ENCODE measurements at places on chromosomes 3 and 15.
A peak's percentile ranks its signal among the peaks of the same experiment; 100 is the strongest.

DNA sequence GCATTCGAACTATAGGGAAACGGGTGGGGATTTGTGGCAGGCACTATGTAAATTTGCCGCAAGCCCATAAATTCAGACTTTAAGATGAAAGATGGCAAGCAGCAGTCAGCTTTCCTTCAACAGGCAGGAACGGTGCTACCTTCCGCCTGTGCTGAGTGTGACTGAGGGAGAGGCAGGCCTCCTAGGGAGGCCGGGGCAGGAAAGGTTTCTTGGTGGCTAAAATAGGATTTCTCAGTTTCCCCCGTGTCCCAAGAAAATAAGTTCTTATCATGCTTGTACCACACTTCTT lies 12.5 kb downstream of the FLNB start:
- DNase-seq, result no peak

GRCh38 chr3:159991591-159991990 lies 3.0 kb downstream of the IL12A start:
- no peak for DNase-seq

DNA sequence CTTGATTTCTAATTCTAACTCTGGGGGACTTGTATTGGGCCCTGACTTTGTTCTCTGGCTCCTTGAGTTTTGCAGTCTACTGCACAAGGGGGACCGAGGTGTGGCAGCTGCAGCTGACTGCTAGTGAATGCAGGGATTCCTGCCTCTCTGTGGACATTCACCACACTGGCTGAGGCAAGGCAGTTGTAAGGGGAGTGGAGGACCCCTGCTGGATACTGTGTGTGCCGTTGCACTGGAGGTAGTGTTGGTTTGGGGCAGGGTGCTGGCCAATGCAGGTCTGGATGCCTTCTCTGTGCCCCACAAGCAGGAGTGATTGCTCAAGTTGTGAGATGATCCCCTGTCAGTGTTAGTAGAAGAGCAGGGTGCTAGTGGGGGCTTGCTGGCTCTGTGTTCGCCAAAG lies 626.1 kb downstream of the SQOR start:
- DNase-seq, result no peak

DNA sequence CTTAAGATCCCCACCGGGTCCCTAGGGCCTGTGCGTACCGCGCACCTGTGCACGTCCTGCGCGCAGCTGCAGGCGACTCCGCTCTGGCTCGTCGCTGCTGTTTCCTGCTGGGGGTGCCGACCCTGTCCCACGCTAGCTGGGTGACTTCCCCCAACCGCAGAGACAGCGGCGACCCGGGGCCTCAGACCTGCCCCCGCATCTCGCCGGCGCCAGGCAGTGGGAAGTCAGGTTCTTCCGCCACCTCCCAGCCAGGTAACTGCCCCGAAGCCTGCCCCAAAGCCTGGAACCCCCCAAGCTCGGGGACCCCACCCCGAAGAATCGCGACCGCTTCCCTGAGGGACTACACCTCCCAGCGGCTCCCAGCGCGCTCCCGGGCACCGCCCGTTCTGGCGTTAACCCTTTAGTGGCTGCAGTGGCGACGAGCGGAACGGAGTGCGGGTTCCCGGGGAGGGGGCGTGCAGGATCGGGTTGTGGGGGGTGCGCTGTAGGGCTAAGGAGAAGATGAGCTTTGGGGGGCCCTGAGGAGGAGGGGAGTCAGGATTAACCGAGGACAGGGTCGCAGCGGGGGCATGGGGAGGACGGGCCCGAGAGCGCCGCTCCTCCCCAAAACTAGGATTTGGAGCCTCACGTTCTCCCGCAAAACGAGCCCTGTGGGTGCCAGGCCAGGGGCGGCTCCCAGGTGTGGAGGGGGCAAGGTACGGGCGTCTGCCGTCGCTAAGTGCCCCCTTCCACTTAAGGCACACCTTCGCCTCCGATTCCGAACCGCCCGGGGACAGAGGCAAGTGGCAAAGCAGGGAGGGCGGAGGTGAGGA lies 589 bp downstream of the NEIL1 start:
- no peak for DNase-seq

DNA sequence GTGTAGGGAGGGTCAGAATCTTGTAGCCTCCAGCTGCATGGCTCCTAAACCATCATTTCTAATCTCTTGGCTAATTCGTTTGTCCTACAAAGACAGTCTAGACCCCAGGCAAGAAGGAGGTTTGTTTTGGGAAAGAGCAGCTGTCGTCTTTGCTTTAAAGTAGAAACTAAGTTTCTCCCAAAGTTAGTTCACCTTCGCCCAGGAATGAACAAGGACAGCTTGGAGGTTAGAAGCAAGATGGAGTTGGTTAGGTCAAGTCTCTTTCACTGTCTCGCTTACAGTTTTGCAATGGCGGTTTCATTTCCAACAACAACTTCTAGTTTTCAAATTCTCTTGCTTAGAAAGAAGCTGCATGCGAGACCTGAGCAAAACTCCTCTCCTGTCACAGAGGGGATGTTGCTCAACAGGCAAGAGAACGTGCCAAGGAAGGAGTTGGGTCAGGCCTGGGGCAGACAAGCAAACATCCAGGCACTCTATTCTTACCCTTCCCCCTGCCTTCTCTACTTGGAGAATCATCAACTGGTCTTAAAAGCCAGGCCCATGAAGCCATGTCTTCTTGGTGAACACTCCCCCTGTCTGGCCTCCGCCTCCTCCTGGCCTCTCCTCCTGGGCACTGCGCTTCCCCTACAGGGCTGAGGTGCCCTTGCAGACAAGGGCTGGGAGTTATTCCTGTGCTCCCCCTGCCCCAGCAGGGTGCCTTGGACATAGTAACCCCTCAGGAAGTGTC lies 57.6 kb downstream of the TMEM44 start:
- DNase-seq, result no peak

- DNase-seq, result no peak
Measured at GRCh38 chr3:53078656-53079055, 32.8 kb upstream of the SFMBT1 start.

DNA sequence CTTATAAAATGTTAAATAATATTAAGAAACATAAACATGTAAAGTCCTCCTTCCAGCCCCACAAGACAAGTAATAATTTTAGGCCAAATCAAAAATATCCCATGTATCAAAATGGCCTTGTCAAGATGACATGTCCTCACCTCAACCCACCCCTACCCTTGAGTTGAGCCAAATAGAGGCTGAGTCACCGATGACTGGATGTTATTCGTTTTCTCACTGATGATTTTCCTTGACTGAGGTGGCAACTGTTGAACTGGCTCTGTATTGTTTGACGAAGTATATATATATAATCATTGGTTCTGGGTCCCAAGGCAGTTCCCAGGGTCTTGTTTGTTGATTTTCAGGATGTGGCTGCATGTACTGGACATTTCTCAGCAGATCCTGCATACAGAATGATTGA lies 75.3 kb downstream of the TMEM108 start:
- no peak for DNase-seq

DNA sequence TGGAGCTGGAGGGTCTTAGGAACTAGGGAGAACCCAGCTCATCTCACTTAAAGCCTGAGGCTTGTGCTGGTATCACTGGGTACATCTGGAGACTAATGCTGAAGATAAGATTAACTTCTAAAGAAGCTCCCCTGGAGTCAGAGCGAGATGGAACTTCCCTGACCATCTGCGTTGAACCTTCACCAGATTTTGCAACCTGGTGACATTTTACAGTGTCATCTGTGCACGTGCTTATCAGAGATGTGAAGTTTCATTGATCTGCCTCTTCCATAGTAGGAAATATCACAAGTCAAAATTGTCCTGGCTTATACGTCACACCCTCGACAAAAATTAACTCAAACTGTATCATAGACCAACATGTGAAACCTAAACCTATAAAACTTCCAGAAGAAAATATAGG lies 395.5 kb downstream of the SHQ1 start:
- DNase-seq, result no peak

DNA sequence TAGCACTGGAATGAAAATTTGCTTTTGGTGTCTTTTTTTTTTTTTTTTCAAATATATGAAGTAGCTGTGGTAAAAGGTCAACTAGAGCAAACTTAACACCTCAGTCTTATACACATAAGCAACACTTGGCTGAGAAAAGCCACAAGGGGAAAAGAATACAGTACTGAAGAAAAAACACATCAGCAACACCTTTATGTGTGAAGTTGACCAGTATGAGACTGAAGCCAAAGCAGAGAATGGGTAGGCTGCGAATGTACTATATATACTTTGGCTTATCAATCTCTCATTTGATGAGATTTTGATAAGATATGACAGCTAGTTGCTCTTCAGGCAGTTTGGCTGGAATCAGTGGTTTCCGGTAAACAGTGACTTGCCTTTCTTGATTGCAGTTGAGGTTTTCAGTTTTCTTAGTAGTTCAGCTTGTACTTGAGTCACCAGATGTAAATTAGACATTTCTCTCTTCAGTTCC lies 22.0 kb upstream of the ZCWPW2 start:
- DNase-seq, result no peak

GRCh38 chr15:26772154-26773066 lies at the start of gene GABRB3:
Gene GABRB3, minus strand, starts transcription at chr15:26773066.
- DNase-seq, result no peak

GRCh38 chr3:171497468-171497867 lies 37.3 kb upstream of the TNIK start:
- DNase-seq, result no peak

DNA sequence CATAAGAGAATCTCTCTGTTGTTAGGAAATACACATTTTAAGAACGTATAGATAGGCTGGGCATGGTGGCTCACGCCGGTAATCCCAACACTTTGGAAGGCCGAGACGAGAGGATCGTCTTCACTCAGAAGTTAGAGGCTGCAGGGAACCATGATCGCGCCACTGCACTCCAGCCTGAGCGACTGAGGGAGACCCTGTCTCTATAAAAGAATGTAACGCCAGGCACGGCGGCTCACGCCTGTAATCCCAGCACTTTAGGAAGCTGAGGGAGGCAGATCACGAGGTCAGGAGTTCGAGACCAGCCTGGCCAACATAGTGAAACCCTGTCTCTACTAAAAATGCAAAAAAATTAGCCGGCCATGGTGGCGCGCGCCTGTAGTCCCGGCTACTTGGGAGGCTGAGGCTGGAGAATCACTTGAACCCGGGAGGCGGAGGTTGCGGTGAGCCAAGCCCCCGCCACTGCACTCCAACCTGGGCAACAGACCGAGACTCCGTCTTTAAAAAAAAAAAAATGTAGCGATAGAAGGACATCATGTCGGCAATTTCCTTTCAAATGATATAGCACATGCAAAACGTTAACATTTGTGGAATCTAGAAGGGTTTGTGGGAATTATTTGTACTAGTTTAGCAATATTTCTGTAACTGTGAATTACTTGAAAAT lies 730 bp upstream of the RPL14 start:
- DNase-seq, result no peak

DNA sequence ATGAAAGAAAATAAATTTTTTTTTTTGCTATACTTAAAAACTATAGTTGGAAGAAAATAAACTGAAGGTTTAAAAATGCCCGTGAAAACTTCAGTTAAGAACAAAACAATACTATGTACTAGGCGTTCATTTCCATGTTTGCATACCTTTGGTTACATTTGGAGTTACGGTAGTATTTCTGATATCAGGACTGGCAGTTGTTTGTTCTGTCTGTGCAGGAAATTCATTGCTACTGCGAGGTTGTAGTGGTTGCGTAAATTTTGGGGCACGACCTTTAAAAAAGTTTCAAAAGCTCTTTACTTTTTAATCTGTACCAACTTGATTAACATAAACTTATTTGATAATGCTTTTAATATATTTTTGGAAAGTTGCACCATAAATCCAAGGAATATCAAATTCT lies 47.9 kb downstream of the ST3GAL6 start:
- no peak for DNase-seq

DNA sequence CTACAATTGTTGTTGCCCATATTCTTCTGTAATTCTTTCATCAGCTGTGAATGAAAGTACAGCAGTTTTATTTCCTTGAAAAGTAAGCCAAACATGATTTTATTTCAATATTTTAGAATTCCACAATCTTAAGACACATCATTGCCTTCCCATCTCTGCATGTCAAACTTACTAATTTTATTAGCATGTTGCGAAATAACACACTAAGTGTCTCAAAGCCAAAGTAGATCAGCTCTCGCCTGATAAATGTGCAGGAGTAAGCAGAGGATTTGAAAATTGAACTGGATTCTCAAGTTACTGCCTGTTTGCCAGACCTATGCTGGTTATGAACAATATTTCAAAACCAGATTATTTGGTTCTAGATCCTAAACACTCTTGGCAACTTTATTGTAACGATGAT lies 25.7 kb downstream of the TGFBR2 start:
- no peak for DNase-seq

GRCh38 chr3:47318916-47319315 lies 36.2 kb downstream of the KLHL18 start:
- DNase-seq, result no peak

GRCh38 chr3:196016485-196016884 lies 65.4 kb downstream of the TFRC start:
- no peak for DNase-seq

GRCh38 chr15:37877851-37878741 lies 56.3 kb upstream of the TMCO5A start:
- DNase-seq, result no peak

GRCh38 chr15:41506796-41507341 lies 6.8 kb downstream of the LTK start:
- no peak for DNase-seq

- peak; percentile 57 for DNase-seq
Measured at GRCh38 chr3:184540777-184541681, 20.6 kb upstream of the EPHB3 start.

DNA sequence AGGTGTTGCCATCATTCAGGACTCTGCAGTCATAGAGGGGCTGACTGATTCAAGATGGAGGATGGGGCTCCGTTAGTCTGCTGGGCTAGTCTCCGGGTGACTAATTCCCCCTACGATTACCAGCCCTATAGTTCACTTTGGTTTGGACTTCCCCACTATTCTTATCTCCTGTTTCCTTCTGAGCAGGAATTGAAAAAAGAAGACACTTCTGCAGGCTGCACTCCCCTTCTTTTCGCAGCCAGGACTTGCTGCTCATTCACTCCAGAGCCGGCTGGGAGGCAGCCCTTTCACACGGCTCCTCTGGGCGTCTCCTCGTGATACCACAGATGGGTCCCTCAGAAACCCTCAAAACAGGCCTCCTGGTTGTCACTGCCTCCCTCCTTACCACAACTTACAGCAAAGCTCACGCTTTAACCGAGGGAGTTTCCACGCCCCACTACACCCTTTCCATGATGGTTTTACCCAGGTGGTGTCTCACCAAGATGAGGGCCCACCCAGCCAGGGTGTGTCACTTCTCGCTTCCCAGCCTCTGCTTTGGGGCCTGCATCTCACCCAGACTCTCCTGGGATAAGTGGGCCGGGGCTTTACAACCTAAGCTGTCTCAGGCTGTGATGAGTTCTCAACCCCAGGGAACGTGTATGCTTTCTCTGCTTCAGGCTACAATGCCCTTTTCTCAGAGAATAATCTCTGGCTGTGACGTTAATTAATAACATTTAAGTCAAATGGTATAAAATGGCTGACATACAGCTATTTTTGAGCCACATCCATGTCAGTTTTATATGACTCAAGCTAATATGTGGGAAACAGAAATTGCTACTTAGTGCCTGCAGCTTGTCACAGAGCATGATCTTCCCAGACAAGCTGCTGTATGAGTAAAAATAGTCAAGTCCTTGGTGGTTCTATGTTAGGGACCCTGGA lies 11.9 kb downstream of the CX3CR1 start:
- DNase-seq, result peak; percentile 22

- no peak for DNase-seq
Measured at GRCh38 chr15:40469776-40470390, 901 bp upstream of the CHST14 start.

GRCh38 chr3:50542177-50543034 lies 25.1 kb downstream of the C3orf18 start:
- DNase-seq, result peak; percentile 37

Measured in activated naive CD4-positive, alpha-beta T cell (primary cell).